Fibroblast of skin of right biceps (primary cell): ENCODE measurements at places on chromosomes 7 and 10.

GRCh38 chr7:69951458-69951857 is 353.2 kb downstream of the AUTS2 start:
- DNase-seq: no peak

- no peak for DNase-seq
Observed at GRCh38 chr7:69162326-69162725, 435.9 kb upstream of the AUTS2 start.

- peak; percentile 43 for DNase-seq
Observed at GRCh38 chr10:99913831-99914235, 95.9 kb downstream of the DNMBP start.

DNA sequence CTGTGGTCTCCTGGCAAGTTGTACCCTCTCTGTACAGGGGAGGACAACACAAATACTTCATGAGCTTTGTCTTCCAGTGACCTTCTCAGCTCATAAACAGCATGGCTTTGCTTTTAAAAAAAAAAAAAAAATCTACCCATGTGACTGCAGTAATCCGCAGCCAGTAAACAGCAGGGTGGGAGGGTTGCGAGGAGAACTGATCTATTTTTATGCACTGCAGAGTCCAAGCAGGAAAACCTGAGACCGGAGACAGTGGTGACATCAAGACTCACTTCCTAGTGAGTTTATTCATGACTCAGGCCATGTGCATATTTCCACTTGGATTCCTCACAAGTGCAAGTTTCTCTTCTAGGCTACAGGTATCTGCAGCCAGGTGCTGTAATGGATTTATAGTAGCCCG is 127.9 kb downstream of the NRF1 start:
- peak; percentile 26 for DNase-seq

GRCh38 chr10:20898866-20899535 is 1.9 kb upstream of the NEBL start:
- peak; percentile 57 for DNase-seq

DNA sequence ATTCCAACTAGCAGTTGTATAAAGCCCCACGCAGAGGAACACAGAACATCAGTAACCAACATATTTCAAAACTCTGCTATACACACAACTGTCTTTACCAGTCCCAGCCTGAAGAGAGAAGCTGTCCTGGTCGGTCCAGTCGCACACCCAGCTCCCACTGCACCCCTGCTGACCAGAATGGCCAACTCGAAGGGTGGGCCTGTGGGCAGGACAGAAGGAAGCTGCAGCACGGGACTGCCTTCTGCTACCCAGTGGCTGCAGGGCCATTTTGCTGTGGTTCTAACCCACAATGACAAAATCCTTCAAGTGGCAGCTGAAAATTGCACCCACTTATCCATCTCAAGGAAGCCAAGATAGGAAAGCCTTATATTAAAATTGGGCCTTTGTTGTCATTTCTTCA is 48.2 kb downstream of the GSDME start:
- DNase-seq: no peak

GRCh38 chr10:29102233-29102632 is 186.6 kb upstream of the LYZL1 start:
- DNase-seq: peak; percentile 28

- DNase-seq: no peak
Observed at GRCh38 chr10:107589081-107589480, 424.6 kb upstream of the SORCS1 start.

GRCh38 chr10:43322769-43323168 is 48.7 kb upstream of the FXYD4 start:
- DNase-seq: peak; percentile 73

GRCh38 chr7:155143381-155143780 is 73.3 kb downstream of the HTR5A start:
- DNase-seq: no peak

DNA sequence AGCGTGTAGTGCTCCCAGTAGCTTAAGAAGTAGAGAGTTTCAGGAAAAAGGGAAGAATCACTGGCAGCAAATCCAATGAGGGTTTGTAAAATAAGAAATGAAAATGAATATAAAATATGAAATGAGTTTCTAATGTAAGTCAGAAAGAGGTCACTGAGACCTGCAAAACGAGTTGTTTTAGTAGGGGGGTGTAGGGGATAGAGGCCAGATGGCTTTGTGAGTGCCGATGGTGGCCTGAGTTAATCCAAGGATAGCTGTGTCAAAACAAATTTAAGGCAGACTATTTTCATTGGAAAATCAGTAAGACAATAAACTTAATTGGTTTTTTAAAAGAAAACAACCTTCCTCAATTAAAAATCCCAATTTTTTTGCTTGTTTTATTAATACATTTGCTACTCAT is 745 bp upstream of the ASB15 start:
- DNase-seq: no peak

- no peak for DNase-seq
Observed at GRCh38 chr10:22301193-22301592, 15.0 kb upstream of the COMMD3 start.

GRCh38 chr7:128812514-128813168 is 17.6 kb upstream of the FLNC start:
- DNase-seq: peak; percentile 10

- no peak for DNase-seq
Observed at GRCh38 chr7:23212841-23213240, 31.0 kb downstream of the NUP42 start.

DNA sequence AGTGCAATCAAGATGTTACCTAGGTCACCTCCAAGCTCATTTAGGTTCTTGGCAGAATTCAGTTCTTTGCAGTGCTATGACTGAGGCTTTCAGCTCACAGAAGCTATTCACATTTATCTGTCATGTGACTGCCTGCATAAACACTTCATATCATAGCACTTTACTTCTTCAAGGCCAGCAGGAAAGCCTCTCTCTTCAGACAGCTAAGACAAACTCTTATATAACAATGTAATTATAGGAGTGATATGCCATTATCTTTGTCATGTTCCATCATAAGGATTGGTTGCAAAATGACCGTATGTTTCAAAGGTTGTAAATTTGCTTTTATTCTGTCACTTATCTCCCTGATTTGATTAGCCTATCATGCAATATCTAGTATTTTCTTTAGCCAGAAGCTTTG is 78.8 kb upstream of the TMEM196 start:
- DNase-seq: no peak

DNA sequence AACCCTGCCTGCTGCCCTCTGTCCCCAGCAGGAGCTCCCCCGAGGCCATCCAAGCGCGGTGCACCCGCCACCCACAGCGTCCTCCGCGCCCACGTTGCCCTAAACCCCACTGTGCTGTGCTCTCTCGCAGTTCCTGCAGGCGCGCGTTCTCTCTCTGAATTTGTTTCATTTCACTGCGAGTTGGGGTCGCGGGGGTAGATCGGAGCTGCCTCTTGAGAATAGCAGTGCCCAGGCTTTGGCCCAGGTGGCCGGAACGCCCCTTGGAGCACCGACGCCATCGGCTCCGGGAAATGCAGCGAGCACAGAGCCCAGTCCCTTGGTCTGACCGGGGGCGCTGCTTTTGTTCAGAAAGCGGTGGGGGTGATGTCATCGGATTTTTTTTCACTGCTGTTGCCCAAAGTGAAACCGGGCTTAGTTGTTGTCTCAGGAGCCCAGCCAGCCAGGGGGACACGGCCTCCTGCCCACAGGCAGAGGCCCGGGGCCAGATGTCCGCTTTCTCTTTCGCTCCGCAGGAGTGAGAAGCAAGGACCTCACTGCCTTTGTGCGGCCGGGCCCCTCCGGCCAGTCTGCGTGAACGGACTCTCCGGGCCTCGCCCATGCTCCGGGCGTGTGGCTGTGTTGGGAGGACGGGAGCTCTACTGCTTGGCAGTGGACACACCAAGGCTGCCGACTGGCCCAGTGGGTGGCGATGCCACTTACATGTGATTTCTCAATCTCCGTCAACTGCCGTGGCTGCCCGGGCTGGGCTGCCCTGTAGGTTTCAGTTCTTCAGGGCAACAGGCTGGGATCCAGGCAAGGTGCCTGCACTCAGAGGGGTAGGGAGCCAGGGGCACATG is 43.1 kb downstream of the FOXK1 start:
- peak; percentile 81 for DNase-seq

DNA sequence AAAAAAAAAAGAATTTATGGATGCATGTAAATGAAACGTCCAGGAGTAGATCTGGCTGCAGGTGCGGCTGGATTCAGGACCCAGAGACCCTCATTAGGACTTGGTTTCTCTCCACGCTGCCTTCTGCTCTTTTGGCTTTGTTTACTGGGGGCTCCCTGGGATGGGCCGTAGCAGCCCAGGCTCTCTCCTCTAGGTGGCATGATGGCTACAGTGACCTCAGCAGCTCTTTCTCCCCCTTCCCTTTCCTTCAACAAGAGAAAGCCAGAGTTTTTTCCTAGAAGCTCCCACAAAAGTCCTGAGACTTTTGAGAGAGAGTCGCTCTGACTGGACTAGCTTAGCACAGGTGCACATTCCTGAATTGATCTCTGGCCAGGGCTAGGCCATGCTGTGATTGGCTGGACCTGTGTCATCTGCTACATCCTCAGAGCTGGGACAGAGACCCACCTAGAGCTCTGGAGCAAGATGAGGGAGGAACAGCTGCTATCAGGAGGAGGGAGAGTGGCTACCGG is 67.8 kb upstream of the PDCD4 start:
- DNase-seq: peak; percentile 50

DNA sequence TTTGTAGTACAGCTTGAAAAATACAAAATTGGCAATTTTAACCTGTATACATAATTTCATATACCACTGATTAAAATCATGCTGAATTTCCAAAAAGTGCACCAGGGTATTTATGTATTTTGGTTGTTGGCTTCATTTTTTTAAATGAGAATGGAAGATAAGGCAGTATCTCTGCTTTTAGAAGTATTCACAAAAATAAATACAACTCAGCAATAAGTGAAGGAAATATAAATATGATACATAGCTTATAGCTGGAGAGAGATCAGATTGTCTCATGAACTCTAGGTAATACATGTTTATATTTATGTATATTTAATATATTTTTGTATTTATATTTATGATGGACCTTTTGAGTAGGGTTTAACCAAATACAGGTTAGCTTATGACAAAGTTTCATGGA is 81.0 kb downstream of the KMT2E start:
- DNase-seq: no peak

DNA sequence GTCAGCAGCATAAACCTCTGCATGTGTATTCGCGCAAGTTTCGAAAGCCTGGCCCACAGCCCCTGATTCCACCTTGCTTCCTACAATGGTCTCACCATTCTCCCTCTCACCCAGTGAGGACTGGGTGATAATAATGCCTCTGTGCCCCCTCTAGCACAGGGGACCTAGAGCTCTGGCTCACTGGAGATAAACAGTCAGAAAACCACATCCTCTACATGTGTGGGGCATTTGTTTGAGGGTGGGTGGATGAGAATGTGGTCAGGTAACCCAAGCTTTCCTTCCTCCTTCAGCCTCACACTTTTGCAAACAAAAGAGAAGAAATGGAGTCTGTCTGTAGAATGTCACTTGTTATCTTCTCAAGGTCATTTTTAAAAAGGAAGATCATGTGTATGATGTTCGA is 373.5 kb downstream of the KCNMA1 start:
- DNase-seq: no peak

GRCh38 chr7:5528071-5528814 is 104.6 kb upstream of the TNRC18 start:
- peak; percentile 36 for DNase-seq
